Occipital lobe (tissue), 3 donors: ENCODE measurements at places on chromosomes 3 and 15. TPM values are rescaled to one million over a fixed set of nuclear protein-coding genes. Genes with fewer than 3 reads are reported as not detected.

DNA sequence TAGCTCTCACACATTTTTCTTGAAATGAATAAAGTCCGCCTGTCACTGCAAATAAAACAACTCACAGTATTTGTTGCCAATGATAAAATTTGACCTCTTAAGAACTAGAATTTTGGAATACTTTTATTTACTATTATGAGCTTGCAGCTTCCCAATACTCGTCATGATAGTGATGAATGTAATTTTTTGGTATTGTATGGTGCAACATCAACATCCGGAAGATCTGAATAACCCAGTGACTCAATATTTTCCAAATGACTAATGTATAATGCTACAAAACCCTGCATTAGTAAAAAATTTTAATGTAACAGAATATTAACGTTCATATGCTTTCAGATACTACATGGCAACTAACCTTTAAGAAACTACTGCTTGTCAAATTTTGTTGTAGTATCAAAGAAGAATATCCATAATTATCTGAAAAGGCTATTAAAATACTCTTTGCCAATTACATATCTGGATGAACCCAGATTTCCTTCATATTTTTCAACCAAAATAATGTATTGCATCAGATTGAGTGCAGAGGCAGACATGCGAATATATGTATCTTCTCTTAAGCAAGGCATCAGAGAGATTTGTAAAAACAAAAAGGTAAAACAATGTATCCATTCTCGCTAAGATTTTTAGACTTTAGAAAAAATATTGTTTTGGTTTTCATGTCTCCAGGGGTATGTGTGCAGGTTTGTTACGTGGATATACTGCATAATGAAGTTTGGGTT, 95.3 kb downstream of the IGF2BP2 start:
- DNase-seq: no peak

- no peak for DNase-seq
These were observed 89.6 kb downstream of the AAGAB start for GRCh38 chr15:67164811-67165253.

DNA sequence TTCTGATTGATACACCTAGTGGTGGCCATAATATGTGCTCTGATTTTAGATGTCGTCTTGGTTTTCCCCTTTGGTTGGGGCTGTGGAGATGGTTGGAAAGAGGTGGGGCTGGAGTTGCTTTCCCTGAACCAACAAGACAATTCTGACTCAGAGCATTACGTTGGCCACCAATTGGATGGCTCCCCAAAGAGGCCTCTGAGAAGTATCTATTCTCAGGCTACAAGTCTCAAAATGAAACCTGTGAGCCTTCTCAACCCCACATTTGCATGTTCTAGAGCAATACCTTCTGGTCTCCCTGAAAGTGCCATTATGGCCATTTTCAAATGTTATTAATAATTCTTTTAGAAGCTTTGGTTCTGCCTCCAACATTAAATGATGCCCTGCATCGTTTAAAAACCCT, 188.4 kb upstream of the WNT5A start:
- DNase-seq: no peak

DNA sequence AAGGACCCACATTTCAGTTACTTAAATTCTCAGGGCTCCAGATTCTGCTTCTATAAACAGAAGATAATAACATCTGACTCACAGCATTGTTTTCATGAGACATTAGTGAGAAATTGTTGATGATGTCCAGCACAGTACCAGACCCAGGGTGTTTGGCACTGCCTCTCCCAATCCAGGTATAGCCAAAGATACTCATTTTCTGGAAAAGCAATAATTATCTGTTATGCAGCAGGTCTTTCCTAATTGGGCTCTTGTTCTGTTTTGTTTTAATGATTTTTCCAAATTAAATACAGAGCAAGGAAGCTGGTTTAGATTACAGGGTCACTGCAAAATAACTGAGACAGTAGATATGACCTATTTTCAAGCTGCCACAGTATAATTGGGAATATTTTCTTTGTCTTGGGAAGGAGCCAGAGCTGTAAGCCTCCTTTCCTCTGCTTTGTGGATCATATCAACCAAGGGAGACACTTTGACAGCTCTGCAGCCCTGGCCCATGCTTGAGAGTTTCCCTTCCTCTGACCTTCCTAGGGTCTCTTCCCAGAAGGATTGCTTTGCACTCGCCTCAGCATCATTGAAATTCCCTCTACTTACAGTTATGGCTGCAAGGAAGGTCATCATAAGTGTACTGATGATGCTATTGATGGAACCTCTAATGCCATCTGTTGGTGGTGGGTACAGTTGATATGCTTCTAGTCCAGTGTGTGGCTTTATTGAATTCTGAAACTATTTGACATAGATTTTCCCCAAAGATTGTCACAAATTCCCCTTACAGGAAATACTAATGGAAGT, 522.4 kb upstream of the ADAMTS9 start:
- no peak for DNase-seq

DNA sequence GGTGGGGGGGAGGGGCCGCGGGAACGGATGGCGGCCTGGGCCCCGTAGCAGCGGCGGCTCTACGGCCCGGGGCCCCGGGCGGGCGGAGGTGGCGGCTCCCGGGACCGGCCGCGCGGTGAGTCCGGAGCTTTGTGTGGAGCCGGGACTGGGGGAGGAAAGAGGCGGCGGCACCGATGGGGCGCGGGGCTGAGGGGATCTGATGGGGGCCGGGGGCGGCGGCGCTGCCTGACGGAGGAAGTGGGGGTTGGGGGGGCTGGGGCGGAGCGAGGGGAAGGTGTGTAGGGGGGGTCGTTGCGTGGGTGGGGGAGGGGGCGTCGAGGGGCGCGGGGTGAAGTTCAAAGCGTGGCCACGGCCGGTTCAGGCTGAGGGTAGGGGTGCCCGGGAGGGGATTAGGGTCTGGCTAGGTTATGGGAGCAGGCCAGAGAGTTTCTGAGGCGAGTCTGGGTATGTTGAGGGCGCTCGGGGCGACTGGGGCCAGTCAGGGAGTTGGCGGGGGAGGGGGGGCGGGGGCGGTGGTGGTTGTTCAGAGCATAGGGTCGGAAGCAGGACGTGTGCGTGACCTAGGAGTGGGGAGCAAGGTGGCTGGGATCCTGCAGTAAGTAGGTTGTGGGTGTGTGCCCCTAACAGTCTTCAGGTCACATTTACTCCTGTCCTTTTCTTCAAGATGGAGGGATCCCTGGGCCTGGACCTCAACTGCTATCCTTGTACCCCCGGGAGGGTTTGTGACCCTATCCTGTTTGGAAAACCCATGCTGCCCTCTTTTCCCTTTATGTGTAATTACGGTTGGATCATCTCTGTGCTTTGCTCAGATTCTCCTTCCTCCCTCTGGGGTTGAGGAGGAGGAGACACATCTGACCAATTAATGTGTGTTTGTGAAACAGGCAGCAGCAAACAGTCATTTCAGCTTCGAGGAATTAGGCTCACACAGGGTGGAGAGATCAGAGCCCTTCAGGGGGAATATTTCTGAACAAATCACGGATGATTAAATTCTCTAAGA, 644 bp downstream of the ZNF609 start:
- peak; percentile 49 for DNase-seq

- no peak for DNase-seq
These were observed 28.7 kb upstream of the PFN2 start for GRCh38 chr3:149999421-149999820.

GRCh38 chr15:68032672-68033071, 21.4 kb upstream of the PIAS1 start:
- no peak for DNase-seq

DNA sequence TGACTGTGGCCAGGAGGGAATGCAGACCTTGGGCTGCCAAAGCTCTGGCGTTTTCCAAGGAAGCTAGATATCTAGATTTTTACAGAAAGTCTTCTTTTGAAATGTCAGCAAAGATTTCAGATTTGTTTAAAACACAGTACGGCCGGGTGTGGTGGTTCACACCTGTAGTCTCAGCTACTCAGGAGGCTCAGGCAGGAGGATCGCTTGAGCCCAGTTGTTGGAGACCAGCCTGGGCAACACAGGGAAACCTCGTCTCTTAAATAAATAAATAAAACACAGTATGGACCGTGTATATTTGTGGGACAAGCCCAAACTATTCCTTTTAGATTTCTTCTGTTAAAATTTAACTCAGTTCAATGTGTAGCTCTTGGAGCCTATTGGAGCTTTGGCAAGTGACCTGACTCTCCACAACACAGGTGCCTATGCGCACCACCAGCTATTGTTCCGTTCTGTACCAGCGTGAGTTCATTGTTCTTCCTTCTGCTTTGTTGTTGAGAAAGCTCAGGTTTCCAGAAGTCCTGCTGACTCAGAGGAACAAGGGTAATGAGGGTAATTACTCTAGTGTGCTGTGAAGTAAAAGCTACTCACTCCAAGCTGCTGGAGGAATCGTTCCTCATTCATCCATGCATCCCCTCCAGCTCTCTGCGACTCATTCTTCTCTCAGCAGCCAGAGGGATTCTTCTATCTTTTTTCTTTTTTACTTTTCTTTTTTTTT, 73.1 kb upstream of the SLC6A6 start:
- DNase-seq: no peak

DNA sequence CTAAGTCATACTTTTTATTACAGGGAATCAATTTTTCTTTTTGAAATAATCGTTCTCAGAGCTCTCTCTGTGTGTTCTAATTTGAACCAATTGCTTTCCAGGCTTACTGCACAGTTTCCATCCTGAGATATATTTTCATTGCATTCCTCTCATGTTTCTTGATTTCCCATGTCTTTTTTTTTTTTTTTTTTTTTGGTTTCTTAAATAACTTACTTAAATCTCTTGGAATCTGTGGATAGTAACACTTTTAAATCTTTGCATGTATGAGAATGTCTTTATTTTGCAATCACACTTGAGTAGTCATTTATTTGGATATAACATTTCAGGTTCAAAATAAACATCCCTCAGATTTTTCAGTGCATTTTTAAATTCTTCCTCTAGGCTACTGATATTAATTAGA, 14.5 kb upstream of the ABTB1 start:
- no peak for DNase-seq

DNA sequence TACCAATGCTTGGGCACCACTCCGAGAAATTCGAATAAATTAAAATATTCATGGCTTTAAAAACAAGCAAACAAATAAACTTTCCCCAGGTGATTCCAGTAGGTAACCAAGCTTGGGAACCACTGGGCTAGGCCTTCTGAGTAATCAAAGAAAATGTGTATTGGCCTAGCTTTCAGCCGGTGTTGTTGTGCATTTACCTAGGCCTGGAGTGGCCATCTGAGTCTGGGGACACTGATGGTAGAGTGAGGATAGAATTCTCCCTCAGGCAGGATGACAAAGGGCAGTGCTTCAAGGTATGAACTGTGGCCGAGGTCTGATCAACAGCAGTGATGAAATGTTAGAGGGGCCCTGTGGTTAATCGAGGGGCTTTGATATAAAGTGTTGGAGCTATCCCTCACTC, 440.5 kb downstream of the EPHB1 start:
- no peak for DNase-seq

DNA sequence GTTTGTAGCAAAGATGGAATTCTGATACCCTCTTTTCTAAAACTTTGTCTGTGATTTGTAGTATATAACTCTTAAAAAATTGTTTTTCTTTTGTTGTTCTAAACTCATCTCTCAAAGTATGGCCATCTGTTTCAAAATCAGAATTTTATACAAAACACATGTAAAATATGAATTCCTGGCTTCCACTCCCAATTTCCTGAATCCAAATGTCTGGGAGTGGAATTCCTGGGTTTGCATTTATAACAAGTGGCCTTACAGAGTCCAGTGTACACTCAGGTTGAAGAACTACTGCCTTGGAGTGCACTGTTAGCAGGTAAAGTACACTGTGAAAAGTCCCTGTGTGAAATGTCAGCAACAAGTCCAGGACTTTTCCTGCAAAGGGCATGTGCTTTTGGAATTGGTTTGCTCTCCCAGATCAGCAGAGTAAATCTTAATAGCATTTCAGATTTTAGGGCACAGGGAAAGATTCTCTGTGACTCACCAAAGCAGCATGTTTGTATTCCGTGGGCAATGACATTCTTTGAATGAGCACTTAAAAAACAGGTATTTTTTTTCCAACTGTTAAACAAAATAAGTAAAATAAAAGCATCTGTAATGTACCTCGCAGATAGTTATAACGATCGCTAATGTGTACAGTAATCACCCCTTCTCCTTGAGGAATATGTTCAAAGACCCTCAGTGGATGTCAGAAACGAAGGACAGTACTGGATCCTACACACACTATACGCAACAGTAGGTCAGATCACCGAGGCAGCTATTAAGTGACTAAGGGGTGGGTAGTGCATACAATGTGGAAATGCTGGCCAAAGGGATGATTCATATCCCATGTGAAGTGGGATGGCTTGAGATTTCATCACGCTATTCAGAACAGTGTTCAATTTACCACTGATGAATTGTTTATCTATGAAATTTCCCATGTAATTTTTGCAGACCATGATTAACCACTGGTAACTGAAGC, 2.0 kb upstream of the CLDN16 start:
- no peak for DNase-seq

GRCh38 chr3:135007607-135008006, 212.5 kb downstream of the EPHB1 start:
- DNase-seq: no peak

DNA sequence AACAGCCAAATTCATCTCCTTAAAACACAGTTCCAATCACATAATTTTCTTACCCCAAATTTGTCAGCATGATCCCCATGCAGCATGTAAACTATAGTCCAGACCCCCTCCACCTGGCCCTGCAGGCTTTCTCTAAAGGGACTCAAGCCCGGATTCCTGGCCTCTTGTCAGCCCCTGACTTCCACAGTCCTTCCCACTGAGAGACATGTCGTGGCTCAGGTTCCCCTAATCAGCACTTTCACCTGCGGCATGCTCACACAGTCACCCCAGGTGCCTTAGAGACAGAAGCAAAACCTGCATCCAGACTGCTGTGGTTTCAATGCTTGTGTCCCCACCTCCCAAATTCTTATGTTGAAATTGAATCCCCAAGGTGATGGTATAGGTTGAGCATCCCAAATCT, 372.7 kb upstream of the ATP10A start:
- DNase-seq: no peak

DNA sequence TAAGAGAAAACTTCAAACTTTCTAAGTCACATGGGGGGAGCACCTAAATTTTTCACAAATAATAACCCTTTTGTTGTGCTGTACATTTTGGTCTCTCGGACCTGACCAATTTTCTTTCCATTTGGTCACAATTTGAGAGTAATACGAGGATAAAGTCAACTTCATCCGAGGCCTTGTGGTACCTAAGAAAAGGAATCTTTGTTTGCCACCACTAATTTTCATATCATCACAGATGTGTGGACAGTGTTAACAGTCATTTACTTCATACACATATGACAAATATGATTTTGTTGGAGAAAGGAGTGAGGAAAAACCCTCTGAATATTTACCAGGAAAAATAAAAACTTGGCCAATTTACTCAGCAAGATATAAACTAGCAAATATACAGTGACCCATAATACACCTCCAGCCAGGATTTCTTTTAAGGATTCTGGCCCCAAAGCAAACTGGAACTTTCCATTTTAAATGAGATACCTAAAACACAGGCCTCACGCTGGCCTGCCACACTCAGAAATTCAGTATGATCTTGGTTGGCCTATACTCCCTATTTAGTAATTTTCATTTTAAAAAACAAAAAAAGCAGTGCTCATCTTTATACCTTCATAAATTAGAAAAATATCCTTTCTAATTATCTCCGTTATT, 40.7 kb downstream of the VGLL4 start:
- DNase-seq: no peak

The SGO1 gene
- 1.7 TPM for total RNA-seq

The ROBO2 gene
- 377 TPM for total RNA-seq

The SST gene
- total RNA-seq: 5.6 TPM

The ROPN1B gene
- 0.31 TPM for total RNA-seq

The GABRR3 gene
- total RNA-seq: not detected

The KIF15 gene
- 6.4 TPM for total RNA-seq

The MYEF2 gene
- 158 TPM for total RNA-seq

The PLA1A gene
- total RNA-seq: not detected

The MEX3B gene
- 96.4 TPM for total RNA-seq

The ARGFX gene
- total RNA-seq: not detected

The EBLN2 gene
- total RNA-seq: 11.1 TPM

The GP5 gene
- total RNA-seq: not detected

The CD96 gene
- not detected for total RNA-seq
